ENCODE measurements at places on chromosomes 16 and 17.

- DNase-seq = no peak
Observed at GRCh38 chr17:42723636-42724035, 21.2 kb downstream of the EZH1 start.

GRCh38 chr16:80367037-80367658 is 173.6 kb upstream of the DYNLRB2 start:
- DNase-seq = no peak

GRCh38 chr16:73206151-73206707 is 158.3 kb upstream of the ZFHX3 start:
- DNase-seq = no peak

- no peak for DNase-seq
Observed at GRCh38 chr16:25141648-25142047, 30.1 kb downstream of the LCMT1 start.

DNA sequence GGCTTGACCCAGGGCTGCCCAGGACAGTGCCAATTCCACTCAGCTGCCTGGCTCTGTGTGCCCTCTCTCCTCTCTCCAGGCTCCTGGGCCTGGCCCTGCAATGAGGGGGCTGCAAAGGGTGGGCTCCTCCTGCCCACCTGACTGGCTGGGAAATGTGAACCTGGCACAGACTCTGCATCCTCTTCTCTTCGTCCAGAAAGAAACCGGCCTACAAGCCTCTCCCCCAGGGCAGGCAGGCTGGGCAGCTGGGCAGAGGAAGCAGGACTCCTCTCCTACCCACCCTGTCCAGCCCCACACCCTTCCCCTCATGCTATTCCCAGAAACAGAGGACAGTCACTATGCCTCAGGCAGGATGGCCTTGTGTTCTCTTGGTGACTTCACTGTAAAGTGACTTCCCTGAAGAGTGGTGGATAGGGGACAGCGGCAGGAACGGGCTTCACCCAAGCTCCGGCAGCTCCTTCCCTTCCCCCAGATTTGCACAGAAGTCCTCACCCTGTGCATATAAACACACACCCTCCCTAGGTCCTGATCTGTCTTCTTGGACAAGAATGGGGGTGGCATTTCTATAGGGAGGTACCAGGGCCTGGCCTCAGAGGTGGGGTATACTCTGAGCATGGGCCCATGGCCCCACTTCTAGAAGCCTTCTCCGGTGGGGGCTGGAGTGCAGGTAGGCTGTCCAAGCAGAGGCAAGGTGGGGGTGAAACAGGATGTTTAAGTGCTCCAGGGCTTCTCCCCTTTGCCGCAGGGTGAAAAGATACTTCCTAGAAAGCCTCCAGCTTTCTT is 4.9 kb upstream of the STAT5A start:
- DNase-seq = no peak

GRCh38 chr17:82235775-82236141 is 6.9 kb downstream of the SLC16A3 start:
- no peak for DNase-seq

GRCh38 chr17:19386051-19386929 is 700 bp downstream of the MFAP4 start:
- no peak for DNase-seq

GRCh38 chr16:50814052-50814451 is 72.2 kb downstream of the CYLD start:
- no peak for DNase-seq

Measured in glomerular endothelial cell (primary cell).